ENCODE measurements at places on chromosomes 4 and X. TPM values are rescaled to one million over a fixed set of nuclear protein-coding genes. Genes with fewer than 3 reads are reported as not detected.

The VCX3B gene
- total RNA-seq: not detected

The GAGE1 gene
- total RNA-seq: not detected

The HPGDS gene
- not detected for total RNA-seq

The IL2 gene
- not detected for total RNA-seq

The ZMAT1 gene
- total RNA-seq: 0.11 TPM

The XK gene
- 0.39 TPM for total RNA-seq

The MAGEC3 gene
- total RNA-seq: not detected

The MGARP gene
- 1.4 TPM for total RNA-seq

The ADH1A gene
- total RNA-seq: not detected

The UGT2A1 gene
- total RNA-seq: not detected

The MAGEB17 gene
- not detected for total RNA-seq

The MAGEA4 gene
- total RNA-seq: not detected

The ETDB gene
- not detected for total RNA-seq

The QRFPR gene
- total RNA-seq: not detected

The SSX2 gene
- not detected for total RNA-seq

The ARHGAP36 gene
- total RNA-seq: not detected

The HTR2C gene
- under 0.01 TPM for total RNA-seq

The ALB gene
- total RNA-seq: not detected

The SYTL4 gene
- 7.1 TPM for total RNA-seq

The MAGEC2 gene
- total RNA-seq: not detected

The TMEM31 gene
- total RNA-seq: 0.39 TPM

The KIAA1210 gene
- total RNA-seq: not detected

The PABPC5 gene
- total RNA-seq: 2.4 TPM
